Epithelial cell of esophagus (primary cell): ENCODE measurements at places on chromosomes 3 and 15.

DNA sequence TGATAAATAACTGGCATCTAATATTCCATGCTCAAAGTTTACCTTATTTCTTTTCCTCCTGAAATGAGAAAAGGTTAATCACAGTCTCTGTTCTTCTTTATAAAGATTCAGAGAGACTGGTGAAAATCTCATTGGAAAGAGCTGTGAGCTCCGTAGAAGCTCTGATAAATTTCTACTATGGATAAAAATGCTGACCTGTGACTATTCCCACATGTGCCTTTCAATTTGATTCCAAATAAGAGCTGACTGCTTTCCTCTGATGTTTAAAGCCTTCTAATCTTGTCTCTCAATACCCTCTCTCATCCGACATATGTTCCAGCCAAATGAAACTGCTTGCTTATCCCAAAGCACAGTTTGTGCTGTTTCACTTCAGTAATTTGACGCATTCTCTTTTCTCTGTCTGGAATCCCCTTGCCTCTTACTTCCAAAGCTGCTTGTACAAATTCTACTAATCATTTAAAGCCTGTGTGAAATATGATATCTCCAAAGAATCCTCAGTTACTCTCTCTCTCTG, 130.1 kb downstream of the RTP4 start:
- no peak for DNase-seq

GRCh38 chr3:151476344-151477018, 15.6 kb upstream of the IGSF10 start:
- DNase-seq, result no peak

DNA sequence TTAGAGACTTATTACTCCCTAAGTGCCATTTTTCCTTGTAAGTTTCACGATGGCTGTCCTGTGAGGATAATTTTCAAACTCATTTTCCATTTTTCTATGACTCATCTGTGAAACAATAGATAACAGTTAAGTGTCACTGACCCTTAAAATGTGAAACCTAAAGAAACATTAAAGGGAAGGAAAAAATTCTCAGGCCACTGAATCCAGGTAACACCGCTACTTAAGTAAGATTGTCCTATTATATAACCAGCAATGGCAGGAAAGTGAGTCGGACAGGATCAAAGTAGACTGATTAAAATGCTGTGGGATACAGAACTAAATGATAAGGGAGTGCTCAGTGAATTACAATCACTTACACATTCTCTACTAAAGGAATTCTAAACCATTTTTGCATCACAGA, 12.4 kb downstream of the PLD1 start:
- DNase-seq, result no peak

GRCh38 chr3:63791974-63792373, 27.1 kb upstream of the C3orf49 start:
- peak; percentile 84 for DNase-seq

DNA sequence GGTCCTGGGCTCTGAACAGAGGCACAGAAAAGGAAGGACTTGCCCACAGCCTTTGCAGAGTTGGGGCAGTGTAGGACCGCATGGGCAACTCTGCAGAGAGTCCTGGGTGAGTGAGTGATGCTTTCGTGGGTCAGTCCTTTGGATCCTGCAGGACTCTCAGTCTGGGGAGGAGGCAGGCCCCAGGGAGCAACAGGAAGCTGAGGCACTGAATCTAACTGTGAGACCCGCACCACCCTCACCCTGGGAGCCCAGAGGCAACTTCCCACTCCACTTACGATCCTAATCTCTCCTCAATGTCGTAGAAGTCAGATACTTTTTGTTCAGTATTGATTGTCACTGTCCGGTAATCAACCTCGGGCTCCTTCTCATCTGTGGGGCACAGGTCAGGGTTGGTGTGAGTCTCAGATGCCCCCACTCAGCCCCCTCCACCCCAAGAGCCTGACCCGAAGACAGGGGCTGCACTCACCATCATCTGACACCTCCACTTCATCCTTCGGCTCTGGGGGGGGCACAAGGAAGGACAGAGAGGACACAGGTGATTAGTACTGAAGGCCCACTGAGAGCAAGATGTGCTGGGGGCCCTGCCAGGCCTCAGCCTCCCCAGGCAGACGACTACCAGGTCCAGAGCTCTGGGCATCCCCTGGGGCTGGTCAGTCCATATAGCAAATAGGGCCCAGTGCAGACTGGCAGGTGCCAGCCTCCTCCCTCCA, 64.0 kb upstream of the HACD2 start:
- DNase-seq, result no peak

- DNase-seq, result peak; percentile 64
Observed at GRCh38 chr15:50149090-50149489, 30.1 kb upstream of the ATP8B4 start.

- DNase-seq, result peak; percentile 58
Observed at GRCh38 chr15:90388462-90389380, 679 bp downstream of the IQGAP1 start.

DNA sequence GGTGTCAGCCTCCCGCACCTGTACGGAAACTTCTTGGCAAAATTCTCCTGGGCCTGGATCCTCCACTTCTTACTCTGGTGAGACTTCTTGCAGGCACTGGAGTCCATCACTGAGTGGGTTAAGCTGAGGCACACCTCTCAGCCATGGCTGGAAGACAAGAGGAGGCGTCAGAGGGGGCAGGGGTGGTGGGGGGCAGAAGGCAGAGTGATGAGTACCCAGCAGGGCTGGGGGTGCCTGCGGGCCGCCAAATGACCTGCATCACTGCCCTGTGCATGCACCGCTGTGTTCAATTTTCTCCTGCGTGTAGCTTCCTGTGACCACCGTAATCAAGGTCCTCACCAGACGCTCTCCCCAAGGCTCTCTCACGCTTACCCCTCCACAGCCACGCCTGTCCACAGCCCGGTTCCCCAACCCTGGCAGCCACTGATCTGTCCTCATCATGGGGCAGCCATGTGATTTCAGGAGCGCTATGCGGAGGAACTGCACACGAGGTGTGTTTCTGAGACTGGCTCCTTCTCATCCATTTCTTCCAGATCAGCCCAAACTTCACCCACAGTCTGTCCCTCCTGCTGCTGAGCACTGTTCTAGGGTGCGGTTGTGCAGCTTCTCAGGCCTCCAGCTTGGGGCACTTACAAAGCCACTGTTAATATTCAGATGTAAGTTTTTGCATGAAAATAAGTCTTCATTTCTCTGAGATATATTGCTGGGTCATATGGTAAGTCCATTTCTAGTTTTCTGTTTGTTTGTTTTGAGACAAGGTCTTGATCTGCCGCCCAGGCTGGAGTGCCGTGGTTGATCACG, 5.2 kb downstream of the C3orf22 start:
- no peak for DNase-seq

GRCh38 chr3:58422756-58423325, 10.8 kb downstream of the PDHB start:
- DNase-seq, result peak; percentile 26

GRCh38 chr3:10928961-10929471, 63.5 kb upstream of the SLC6A1 start:
- no peak for DNase-seq

- DNase-seq, result no peak
Observed at GRCh38 chr3:55128225-55128823, 200.5 kb upstream of the LRTM1 start.

- peak; percentile 76 for DNase-seq
Observed at GRCh38 chr15:86743283-86743903, 663.7 kb downstream of the AGBL1 start.

DNA sequence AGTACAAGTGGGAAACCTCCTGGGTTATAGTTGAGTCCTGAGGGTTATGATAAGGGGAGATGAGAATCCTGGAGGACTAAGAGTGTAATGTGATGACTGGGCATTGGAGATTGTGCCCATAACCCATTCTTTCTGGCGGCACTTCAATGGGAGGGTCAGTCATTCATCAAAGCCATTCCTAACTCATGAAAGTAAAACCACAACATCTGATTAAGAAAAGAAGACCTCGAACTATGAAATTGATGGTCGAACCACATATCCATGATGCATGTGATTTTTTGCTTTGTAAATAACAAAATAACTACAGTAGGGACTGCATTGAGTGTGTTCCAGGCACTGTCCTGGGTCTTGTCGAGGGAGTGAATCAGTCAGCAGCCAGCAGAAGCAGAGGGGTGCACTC, 215.1 kb downstream of the SHQ1 start:
- no peak for DNase-seq

DNA sequence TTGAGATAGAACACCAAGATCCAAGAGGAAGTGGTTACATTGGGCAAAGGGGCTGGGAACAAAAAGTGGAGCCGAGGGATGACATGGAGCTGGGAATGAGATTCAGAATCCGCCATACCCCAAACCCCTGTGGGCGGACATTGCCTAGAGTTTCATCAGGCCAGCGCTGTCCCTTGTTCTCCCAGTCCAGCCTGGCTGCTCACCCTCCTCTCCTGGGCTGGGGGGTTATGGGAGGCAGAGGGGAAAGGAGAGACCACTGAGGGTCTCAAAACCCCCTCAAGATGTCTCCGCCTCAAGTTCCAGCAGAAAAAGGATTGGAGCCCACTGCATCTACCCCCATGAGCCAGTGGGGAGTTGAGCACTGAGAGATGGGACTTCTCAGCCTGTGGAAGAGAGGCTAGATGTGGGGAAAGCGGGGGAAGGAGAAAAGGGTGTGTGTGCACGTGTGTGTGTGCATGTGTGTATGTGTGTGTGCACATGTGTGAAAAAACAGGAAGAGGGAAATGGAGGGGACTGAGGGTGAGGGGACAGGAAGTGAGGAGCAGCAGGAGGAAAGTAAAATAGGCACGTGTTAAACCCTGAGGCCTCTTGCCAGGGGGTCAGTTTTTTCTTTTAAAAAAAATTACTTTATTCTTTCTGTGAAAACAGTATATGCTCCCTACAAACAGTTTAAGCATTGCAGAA, 14.3 kb downstream of the GRM2 start:
- DNase-seq, result no peak

DNA sequence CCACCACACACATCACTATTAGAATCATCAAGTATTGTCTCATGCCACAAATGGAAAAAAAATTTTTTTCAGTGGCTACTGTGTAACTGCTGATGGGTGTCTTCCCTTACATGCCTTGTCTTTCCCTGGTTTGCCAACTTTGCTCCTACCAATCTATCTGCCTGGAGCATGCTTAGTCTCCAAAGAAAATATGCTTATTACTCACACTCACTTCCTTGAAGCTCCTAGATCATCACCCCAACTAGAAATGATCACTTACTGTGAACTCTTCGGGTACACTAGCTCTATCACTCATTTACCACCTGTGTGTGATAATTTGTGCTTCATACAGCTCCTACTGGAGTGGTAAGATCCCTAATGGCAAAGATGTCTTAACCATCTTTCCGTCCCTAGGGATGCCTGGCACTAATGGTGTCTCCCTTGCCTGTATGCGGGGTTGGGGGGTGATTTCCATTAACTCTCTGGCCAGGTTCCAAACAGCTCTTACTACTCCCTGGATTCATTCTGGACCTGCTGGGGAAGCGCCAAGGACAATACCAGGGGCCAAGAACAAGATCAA, 799 bp downstream of the VPS33B start:
- DNase-seq, result peak; percentile 72
